ENCODE measurements at places on chromosomes 11 and 22. TPM values are rescaled to one million over a fixed set of nuclear protein-coding genes. Genes with fewer than 3 reads are reported as not detected.

The BBOX1 gene
- total RNA-seq = 43.2 TPM

The SCN3B gene
- total RNA-seq = 0.72 TPM

The JAM3 gene
- total RNA-seq = 12.1 TPM

The SNX32 gene
- 1.1 TPM for total RNA-seq

The ZNF70 gene
- 1.7 TPM for total RNA-seq

The LDHAL6A gene
- total RNA-seq = not detected

The TEAD1 gene
- 77.4 TPM for total RNA-seq

GRCh38 chr11:76321340-76321739, 59.6 kb downstream of the THAP12 start:
- H3K4me3 ChIP-seq = no peak overlapping the region
- peaks cover 10% of the 10 kb centered on the region for H3K4me1 ChIP-seq
- peaks cover 22% of the 10 kb centered on the region for H3K27me3 ChIP-seq
- no peak for DNase-seq

DNA sequence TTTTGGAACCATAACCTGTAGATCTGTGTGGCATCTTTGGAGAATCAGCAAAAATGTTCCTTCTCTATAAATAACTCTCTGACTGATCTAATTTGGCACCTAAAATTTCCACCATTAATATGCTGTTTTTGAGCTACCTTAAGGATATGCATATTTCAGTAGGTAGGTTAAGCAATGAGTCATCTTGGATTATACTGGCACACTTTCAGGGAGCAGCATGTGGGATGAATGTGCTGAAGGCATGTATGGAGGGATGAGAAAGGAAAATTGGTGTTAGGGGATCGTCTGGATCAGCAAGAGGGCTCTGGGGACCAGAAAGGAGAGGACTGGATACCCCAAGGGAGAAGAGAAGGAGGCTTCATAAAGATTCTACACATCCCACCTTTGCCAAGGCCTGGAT, 44.6 kb upstream of the ELF5 start:
- H3K4me1 ChIP-seq = no peaks in the 10 kb centered on the region
- DNase-seq = no peak
- no peak overlapping the region for H3K27ac ChIP-seq
- H3K4me3 ChIP-seq = no peak overlapping the region
- no peaks in the 10 kb centered on the region for H3K27me3 ChIP-seq
- no peaks in the 10 kb centered on the region for H3K36me3 ChIP-seq

GRCh38 chr22:33429281-33429680, 371.1 kb upstream of the SYN3 start:
- DNase-seq = no peak
- peaks cover 10% of the 10 kb centered on the region for H3K36me3 ChIP-seq
- no peaks in the 10 kb centered on the region for H3K27me3 ChIP-seq
- H3K4me3 ChIP-seq = no peak overlapping the region

DNA sequence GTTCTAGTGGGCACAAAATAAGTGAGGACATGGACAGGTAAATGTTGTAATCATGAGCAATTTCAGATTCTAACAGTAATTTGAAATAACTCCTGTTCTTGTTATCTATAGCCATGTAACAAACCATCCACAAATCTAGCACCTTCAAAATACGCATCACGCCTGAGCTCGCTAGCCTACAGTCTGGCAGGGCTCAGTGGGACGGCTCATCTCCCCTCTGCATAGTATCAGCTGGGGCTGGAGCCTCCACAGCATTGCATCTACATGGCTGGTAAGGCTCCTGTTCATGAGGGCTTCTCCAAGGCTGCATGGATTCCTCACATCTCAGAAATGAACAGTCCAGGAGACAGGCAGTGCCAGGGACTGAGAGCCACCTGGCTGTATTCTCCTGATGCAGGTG, 112.6 kb downstream of the KCNQ1 start:
- H3K4me1 ChIP-seq = no peaks in the 10 kb centered on the region
- no peak overlapping the region for H3K27ac ChIP-seq
- H3K4me3 ChIP-seq = no peak overlapping the region

GRCh38 chr11:29260939-29261705, 755.7 kb downstream of the KCNA4 start:
- no peak overlapping the region for H3K27ac ChIP-seq
- no peaks in the 10 kb centered on the region for H3K4me1 ChIP-seq
- no peaks in the 10 kb centered on the region for H3K36me3 ChIP-seq
- no peak overlapping the region for H3K4me3 ChIP-seq
- DNase-seq = no peak
- H3K27me3 ChIP-seq = no peaks in the 10 kb centered on the region

- H3K27ac ChIP-seq = no peak overlapping the region
- no peaks in the 10 kb centered on the region for H3K27me3 ChIP-seq
- no peak overlapping the region for H3K4me3 ChIP-seq
Observed at GRCh38 chr11:12291313-12291712, 86.1 kb upstream of the PARVA start.

DNA sequence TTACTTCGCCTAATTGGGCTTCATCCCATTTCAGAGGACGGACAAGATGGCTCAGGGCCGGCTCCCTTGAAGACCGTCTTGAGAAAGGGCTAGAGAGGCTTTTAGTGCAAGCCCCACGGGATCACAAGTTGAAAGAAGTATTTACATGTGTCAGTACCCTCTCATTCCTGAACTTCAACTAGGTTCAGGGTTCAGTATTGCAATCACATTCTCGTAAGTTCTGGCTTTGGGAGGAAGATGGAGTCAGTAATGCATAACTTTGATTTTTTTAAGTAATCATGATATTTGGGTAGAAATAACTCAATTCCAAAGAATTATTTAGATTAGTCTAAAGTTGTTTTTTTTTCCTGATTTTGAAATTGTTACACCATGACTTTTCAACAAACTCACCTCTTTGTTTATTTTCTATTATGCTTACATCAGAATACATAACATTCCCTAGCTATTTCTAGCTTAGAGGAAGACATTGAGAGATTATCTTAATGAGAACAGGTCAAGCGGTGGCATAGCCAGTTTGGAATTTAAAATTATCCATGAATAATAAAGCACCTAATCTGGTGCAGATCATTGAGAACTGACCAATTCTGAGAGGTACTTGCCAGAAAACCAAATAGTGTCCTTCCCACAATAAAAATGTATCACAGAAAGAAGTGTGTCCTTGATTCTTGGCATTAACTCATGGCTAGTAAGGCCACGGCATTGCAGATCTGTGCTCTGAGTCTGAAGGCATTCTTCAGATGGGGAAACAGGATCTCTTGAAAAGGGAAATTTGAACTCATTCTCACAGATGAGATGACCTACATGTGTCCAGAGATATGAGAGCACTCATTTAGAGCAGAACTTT, 92.1 kb upstream of the BLID start:
- peak overlapping the region; percentile 2 for H3K27ac ChIP-seq
- DNase-seq = no peak
- H3K27me3 ChIP-seq = no peaks in the 10 kb centered on the region
- H3K4me1 ChIP-seq = peaks cover 44% of the 10 kb centered on the region

DNA sequence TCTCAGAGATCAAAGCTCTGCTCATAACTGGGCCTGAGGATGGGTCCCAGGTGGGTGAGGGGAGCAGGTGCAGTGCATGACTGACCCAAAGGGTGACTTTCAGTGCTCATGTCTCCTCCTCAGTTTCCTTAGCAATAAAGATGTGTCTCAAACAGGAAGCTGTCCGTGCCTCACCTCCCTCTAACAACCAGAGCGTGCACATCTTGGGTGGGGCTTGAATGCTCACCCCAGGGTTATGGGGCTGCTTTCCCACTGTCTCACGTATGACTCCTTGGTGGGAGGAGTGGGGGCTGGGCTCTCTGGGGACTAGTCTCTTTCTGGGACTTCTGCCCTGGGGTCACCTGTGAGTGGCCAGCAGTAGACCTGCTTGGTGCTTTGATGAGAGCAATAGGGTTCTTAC, 53.9 kb upstream of the PHOX2A start:
- H3K27ac ChIP-seq = no peak overlapping the region
- no peak for DNase-seq
- no peak overlapping the region for H3K4me3 ChIP-seq
- H3K4me1 ChIP-seq = no peaks in the 10 kb centered on the region
- H3K36me3 ChIP-seq = peaks cover 93% of the 10 kb centered on the region
